ENCODE measurements at places on chromosomes 1 and 21.

- no peak for DNase-seq
Observed at GRCh38 chr1:113266788-113267187, 123.5 kb upstream of the MAGI3 start.

- no peak for DNase-seq
Observed at GRCh38 chr1:19484338-19484797, 971 bp downstream of the CAPZB start.

DNA sequence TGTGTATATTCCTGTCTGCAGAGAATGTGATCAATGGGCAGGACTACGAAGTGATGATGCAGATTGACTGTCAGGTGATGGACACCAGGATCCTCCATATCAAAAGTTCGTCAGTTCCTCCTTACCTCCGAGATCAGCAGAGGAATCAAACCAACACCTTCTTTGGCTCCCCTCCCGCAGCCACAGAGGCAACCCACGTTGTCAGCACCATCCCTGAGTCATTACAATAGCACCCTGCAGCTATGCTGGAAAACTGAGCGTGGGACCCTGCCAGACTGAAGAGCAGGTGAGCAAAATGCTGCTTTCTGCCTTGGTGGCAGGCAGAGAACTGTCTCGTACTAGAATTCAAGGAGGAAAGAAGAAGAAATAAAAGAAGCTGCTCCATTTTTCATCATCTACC is 65.2 kb downstream of the OLFML2B start:
- DNase-seq: peak; percentile 74

GRCh38 chr1:212311836-212312497 is 26.8 kb downstream of the PPP2R5A start:
- DNase-seq: peak; percentile 66

- no peak for DNase-seq
Observed at GRCh38 chr1:116273042-116273783, 99.8 kb upstream of the ATP1A1 start.

GRCh38 chr1:116954440-116954839 is 44.7 kb downstream of the PTGFRN start:
- DNase-seq: no peak

DNA sequence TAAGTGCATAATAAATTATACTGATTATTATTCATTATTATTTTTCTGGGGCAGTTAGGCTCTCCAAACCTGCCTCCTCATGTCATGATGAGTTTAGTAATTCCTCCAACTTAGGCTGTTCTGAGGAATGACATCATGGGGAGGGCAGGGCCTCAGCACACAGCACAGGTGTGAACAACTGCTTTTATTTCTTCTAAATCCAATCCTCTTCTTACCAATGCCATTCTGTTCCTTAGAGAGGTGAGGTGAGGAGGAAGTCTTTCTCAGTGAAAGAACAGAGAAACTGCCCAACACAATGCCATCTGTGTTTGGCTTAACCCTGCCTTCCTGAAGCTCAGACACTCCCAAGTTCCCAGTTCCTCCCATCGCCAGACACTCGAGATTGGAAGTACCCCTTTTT is 45.4 kb upstream of the WASF2 start:
- DNase-seq: no peak

DNA sequence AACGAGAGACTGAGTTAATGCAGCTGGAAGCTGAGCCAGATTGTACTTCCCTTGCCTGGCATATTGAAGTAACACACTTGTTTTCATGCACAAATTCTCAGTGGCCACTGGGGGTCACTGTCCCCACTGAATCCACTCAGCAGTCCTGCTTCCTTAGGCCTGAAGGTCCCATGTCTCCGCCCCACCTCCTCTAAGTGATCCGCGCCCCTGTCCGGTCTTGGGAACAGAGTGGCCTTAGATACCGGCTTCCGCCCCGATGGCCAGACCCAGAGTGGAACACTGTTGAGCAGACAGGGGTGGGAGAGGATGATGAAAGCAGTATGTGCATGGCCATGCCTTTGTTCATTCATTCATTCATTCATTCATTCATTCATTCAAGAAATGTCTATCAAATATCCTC is 34.8 kb downstream of the CHAF1B start:
- DNase-seq: peak; percentile 82

GRCh38 chr1:100523038-100523652 is 14.8 kb upstream of the GPR88 start:
- DNase-seq: no peak

DNA sequence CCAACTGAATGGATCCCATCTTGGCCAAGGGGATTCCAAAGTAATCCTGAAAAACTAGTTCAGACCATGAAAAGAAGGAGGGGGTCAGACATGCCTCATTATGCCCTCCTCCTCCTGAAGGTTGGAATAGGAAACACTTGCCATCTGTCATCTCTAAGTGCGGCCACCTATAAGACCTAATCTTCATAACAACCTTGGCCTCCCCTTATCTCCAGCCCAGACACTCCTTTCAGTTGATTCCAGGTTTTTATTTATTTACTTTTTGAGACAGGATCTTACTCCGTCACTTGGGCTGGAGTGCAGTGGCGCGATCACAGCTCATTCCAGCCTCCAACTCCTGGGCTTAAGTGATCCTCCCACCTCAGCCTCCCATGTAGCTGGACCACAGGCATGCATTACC is 19.7 kb downstream of the SNAP47 start:
- no peak for DNase-seq

DNA sequence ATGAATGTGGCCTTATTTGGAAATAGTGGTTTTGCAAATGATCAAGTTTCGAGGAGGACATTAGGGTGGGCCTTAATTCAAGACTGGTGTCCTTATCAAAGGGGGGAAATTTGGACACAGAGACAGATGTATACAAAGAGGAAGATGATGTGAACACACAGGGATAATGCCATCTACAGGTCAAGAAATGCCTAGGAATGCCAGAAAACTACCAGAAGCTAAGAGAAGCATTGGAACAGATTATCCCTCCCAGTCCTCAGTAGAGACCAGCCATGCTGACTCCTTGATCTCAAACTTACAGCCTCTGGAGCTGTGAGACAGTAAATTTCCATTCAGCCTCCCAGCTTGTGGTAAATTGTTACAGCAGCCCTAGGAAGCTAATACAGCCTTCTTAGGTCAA is 151.4 kb downstream of the PTGER3 start:
- DNase-seq: peak; percentile 6

GRCh38 chr1:182556279-182556678 is 32.8 kb downstream of the RNASEL start:
- no peak for DNase-seq

All from fibroblast of skin of right biceps (primary cell).